ENCODE measurements at places on chromosomes 7 and 10.

GRCh38 chr7:33108554-33109004 lies 625 bp downstream of the RP9 start:
- peak; percentile 76 for DNase-seq

DNA sequence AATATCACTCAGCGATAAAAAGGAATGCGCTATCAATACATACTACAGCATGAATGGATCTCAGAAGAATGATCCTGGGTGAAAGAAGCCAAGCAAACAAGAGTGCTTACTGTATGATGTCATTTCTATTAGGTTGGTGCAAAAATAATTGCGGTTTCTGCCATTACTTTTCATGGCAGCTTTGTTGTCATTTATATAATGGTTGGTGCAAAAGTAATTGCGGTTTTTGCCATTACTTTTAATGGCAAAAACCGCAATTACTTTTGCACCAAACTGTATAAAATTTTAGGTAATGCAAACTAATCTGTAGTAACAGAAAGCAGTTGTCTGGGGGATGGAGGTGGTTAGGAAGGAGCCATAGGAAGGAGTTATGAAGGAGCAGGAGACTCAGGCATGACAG lies 318.3 kb upstream of the ZMIZ1 start:
- no peak for DNase-seq

DNA sequence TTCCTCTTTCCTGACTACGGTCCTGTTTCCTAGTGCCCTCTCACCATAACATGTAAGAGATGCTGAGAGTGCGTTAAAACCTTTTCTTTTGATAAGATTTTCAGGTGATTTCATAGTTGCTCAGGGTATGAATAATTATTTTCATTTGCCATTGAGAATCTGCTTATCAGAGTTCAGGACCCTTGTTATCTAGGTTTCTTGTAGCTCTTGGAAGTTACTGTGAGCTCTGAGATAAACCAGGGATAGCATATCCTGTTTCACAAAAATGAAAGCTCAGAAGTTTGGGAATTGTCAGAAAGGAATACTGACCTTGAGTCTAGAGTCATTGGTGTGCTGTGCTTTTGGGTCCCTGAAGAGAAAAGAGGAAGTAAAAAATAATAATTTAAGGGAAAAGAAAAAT lies 76.8 kb upstream of the PRKG1 start:
- DNase-seq: peak; percentile 14

DNA sequence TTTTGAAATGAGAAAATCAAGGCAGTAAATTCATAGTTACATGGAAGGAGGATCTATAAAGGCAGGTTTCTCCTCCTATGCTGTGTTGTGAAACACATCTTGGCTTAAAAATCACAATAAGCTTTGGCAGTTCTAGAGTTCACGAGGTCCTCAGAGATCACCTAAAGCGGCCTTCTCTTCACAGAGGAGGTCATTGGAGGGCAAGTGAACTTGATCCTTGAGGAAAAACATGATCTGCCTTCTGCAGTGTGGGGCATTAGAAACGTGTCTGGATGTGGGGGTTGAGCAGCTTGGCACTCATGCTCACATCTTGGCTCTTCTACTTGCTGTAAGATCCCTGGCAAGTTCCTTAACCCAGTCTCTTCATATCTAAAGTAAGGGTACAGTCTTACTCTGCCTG lies 96.1 kb upstream of the BMPER start:
- DNase-seq: no peak

DNA sequence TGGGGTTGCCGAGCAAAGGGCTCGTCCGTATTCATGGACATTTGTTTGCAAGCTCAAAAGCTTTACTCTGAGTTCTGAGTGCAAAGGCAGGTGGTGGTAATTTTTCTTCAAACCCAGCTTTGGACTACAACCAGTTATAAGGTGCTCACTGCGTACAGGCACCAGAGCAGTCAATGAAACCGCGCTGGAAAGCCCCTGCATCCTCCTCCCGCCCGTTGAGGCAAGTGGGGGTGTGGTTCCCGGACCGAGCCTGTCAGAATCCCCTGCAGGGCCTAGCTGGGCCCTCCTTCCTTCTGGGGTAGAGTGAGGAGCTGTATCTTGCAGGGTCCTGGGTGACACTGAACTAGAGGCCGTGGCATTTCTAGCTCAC lies 22.3 kb downstream of the AMZ1 start:
- DNase-seq: no peak

GRCh38 chr7:86904949-86905834 lies 154.3 kb downstream of the ELAPOR2 start:
- DNase-seq: peak; percentile 47

- DNase-seq: no peak
These were observed 174.9 kb downstream of the C7orf25 start for GRCh38 chr7:42736931-42737330.

DNA sequence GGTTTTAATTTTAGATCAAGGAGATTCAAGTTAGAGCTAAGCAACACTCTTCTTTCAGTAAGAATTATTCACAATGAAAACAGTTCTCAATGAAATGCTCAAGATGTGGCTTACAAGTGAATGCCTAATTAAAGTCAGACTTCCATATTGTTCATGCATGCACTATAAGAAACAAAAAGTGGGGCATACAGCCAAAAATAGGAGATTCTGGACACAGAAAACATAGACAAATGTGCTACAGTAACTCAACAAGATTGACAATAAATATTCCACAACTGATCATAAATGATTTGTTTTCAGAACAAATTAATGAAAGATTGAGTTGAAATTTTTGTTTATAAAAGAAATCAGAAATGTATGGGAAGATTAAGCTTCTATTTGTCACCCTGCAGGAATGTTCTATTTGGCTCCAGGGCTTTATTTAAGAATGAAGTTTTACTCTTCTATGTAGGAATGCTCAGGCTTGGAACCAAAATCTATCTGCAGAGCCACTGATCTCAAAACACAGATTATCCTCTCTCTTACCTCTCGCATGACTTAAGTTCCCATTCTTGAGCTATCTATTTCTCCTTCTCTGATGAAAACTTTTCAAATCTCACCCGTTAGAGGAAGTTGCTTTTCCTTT lies 89.0 kb upstream of the PIP4K2A start:
- DNase-seq: no peak

DNA sequence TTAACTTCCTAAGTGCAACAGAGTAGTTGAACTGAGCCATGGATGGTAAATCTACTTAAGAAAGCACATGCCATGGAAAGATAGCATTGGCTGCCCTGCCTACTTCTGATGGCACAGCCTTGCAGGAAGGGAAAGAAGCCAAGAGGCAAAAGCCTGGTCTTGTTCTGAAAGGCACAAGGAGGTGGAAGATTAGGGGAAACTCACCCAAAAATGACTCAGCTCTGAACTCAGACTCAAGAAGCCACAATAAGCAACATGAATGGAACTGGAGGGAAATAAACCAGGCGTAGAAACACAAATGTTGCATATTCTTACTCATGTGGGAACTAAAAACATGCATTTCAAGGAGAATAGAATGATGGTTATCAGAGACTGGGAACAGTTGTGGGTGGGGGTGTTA lies 20.8 kb upstream of the ALOX5 start:
- no peak for DNase-seq

DNA sequence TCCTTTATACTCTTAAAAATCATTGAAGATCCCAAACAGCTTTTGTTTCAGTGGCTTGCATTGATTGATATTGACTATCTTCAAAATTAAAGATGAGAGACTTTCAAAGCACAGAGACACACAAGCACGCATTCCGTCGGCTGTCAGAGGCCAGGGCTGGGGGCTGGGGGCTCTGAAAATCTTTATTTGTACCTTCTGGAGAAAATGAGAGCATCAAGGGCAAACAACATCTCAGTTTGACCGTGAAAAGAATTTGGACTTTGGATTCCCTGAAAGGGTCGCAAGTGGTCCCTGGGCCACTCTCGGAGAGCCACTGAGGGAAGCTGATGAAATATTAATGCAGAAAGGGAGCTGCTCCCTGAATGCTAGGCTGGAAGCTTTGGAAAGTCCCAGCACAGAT lies 96.4 kb downstream of the CHST15 start:
- no peak for DNase-seq

GRCh38 chr10:78321000-78321399 lies 287.3 kb downstream of the RPS24 start:
- no peak for DNase-seq

GRCh38 chr7:30800785-30801252 lies 29.6 kb downstream of the MINDY4 start:
- peak; percentile 90 for DNase-seq

DNA sequence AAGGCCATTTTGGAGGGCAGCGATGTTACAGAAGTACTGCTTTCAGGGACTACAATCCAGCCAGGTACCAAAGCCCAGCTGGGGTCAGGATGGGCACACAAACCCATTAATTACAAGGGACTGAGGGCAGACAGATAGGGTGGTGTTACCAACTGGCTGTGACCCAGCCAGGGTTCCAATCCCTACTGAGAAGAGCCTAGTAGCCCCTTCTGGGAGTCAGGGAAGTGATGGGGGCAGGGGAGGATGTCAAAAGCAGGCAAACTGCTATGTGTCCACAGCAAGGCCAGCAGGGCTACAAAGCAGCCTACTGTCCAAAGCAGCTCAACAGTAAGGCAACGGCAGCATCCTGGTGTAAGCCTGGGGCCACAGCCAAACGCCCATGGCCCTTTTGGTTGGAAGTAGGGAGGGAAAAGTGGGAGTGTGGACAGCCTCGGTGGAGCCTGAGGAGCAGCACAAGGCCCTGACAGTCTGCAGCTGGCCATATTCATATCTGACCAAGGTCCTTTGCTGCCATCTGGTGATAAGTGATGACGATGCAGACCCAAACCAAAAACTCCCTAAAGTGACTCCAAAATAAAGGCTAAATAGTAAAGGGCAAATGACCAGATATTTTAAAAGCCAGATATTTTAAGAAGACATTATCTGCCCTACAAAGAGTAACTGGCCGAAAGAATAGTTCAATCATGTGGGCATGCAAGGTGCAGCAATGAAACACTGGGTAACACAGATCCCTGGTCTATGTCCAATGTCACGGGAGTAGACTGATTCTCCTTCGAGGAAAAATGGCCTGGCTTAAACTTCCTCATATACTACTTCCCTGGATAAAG lies 56.9 kb downstream of the XPNPEP1 start:
- DNase-seq: no peak

GRCh38 chr7:112184455-112184854 lies 21.7 kb downstream of the DOCK4 start:
- DNase-seq: no peak

- DNase-seq: peak; percentile 54
These were observed at the start of gene LOXL4 for GRCh38 chr10:98267894-98268693. TSS of gene LOXL4 (minus strand) at chr10:98268194. CDS start at chr10:98263019, 5,175 bp downstream.

DNA sequence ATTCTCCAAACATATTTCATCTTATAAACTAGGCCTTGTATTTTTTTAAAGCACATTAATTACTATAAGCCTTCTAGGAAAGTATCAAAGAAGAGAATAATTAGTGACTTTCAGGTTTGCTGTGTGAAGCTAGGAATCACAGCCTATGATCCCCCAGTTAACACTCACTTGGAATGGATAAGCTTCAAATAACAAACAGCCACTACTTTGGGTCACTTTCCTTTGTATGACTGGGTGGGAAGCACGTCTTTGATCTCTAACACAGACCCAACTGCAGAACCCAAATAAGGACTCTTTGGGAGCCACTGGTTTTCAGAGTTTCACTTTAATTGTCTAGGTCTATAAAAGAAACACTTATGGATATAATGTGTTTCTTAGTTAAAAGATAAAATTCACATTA lies 769.3 kb downstream of the MAGI2 start:
- no peak for DNase-seq

DNA sequence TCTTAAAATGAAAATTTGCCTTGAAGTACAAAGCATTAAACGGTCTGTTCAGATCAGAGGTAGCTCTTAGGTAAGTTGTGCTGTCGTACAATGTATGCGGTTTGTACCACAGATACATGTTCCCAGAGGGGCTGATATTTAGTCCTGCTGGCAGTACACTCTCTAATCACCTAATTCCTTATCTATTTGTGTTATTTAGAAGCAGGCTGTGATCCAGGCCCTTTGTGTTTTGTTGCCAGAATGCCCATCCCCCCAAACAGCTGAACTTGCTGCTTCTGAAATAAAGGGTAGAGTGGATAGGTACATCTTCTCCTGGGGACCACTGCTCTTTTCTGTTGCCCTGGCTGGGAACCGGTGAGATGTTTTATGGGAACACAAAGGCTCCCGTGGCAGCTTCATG lies 84.5 kb downstream of the SND1 start:
- no peak for DNase-seq

DNA sequence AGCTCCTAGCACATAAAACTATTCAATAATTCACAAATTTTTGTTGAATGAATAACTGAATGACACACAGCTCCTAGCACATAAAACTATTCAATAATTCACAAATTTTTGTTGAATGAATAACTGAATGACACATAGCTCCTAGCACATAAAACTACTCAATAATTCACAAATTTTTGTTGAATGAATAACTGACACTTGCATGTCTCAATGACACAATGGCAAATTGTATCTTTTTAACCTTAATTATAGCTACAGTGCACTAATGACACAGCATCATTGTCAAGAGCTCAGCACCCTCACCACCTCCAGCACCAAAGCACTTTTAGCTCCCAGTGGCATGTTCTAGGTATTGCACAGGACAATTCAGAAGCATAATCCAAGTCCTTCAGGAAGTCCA lies 131.6 kb downstream of the PDE1C start:
- peak; percentile 66 for DNase-seq

DNA sequence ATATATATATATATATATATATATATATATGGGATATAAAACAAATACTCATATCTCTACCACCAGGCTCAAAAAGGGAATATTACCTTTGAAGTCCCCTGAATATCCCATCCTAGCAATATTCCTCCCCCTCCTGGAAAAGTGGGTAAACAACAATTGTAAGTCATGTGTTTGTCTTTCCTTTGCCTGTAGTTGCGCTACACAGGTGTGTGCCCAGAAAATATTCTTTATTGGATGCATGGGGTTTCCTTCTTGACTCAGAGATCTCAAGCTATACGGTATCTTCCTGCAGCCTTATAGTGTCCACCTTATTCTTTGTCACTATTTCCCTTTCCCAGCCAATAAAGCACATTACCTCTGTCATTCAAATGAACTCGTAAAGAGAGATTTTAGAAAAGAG lies 54.2 kb downstream of the MET start:
- DNase-seq: no peak

DNA sequence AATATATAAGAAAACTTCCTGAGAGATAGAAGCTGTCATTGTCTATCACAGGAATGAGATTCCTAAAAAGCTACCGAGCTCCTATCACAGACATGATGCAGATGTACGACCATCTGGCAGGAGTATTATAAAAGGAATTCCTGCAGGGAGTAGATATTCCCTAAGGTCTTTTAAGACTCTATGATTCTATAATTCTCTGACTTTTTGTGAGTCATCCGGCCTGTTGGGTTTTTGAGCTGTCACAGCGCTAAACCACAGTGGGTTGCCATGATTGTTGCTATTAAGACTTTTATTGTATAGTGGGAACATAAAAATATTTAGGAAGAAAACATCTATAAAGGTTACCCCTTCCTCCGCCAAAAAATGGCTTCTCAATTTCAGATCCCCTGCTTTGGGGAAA lies 223.4 kb downstream of the BMPER start:
- no peak for DNase-seq

- no peak for DNase-seq
These were observed 26.9 kb upstream of the BPGM start for GRCh38 chr7:134619627-134620331.

- no peak for DNase-seq
These were observed 21.8 kb downstream of the STAM start for GRCh38 chr10:17665747-17666146.

Data from Kasumi-1 (cell line).